ENCODE measurements at places on chromosomes 12 and 14.

GRCh38 chr14:89813617-89814031, 140.9 kb downstream of the EFCAB11 start:
- DNase-seq: no peak

DNA sequence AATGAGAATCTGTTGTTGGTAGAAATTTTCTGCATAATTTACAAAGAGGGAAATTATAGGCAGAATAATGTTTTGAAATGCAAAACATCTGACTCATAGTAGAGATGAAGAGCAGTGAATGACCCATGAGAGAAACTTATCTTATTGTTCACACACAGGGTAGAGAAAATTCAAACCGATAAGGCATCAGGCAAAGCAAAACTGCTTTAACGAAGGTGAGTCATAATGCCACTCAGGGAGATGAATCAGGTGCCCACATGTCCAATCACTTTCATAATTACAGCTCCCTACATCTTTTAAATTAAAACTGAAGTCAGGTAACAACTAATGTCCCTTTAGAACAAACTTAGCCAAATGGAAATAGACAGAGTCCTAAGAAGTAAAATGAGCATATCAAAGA, 265.6 kb upstream of the GARIN6 start:
- no peak for DNase-seq

DNA sequence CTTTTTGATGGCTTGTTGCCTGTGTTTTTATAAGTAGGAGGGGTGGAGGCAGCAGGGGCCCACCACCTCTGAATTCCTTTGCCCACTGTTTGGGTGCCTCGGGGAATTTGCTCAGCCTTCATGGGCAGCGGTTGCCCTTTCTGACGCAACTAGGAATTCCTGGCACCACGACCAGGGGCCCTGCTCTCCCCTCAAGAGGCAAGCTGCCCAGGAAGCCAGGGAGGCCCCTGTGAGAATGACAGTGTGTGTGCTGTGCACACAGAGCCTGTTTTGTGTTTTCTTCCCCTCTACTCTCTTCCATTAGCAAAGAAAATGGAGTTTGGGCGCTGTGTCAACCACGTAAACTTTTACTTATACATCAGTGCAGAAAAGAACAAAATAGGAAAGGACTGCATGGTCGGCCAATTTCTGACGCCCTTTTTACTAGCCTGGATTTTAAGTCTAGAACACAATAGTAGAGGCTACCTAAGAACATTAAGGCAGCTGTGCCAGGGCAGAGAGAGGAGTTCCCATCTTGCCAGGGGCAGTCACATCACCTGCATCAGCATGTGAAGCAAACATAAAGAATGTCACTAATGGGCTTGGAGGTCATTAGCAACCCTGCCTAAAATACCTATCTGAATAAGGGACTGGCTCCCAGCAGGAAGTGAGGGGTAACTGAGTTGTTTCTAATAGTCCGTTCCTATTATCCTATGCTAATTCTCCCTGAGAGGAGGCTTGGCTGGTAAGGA, 17.9 kb upstream of the PTGR2 start:
- no peak for DNase-seq

GRCh38 chr12:88591343-88591742, 11.1 kb upstream of the KITLG start:
- DNase-seq: no peak

- DNase-seq: no peak
These were observed 103.8 kb downstream of the ARMH4 start for GRCh38 chr14:58048219-58048618.

- DNase-seq: no peak
These were observed 33.8 kb downstream of the CREBL2 start for GRCh38 chr12:12645485-12645884.

DNA sequence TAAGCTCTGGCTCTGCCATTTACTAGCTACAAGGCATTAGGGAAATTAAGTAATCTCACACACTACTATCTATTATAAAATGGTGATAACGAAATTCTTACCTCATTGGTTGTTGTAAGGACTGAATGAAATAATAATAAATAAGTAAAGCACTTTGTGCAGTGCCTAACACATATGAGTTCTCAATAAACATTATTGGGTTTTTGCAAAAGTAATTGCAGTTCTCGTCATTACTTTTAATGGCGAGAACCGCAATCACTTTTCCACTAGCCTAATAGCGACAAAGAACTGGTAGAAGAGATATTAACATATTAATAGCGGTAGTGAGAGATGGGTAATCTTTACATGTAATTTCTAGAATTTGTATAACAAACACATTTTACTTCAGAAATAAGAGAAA, 9.2 kb downstream of the KRT77 start:
- no peak for DNase-seq

DNA sequence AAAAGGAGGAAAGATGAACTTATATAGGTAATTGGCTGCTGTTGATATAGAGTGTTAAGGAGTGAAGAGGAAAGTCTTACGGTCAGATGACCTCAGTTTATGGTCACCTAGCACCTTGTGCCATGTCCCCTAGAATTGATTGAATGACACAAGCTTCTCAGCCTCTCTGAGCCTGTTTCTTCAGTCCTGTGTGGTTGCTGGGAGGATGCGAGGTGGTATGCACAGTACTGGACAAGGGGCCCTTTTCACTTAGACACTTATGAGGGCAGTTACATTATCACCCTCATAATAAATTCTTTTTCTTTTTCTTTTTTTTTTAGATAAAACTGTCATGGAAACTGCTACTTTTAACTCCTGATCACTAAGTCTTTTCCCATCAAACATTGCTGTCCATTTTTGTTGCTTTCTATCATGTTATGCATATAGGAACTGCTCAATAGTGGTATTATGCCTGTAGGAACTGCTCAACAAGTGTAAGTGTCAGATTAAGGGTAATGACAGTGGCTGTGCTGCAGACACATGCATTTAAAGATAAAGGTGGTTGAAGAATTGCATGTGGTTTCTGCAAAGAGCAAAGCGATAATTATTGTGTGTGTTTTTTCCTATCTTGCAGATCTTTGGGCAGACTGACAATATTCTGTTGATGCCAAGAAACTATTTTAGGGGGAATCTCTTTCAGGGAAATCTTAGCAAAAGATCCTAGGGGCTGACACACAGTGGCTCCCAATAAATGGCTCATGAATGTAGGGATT, 11.6 kb downstream of the ANO6 start:
- DNase-seq: no peak

GRCh38 chr12:124605150-124605882, 37.9 kb upstream of the NCOR2 start:
- DNase-seq: no peak

DNA sequence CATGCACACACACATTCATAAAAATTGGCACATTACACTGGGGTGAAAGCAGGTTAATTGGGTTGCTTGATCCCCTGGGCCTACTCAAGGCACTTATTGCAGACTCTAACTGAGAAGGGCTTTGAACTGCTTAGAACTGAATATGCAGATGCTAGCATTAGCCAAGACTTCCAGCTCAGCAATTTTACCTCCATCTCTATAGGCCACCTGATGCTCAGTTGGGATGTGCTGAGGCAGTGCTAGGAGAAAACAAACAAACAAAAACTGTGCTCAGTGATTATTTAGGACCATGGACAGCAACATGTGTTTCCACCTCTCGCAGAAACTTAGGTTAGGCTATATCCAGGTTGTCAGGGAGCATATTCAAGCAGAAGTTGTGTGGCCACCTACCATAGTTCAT, 124.8 kb upstream of the WSCD2 start:
- DNase-seq: no peak

DNA sequence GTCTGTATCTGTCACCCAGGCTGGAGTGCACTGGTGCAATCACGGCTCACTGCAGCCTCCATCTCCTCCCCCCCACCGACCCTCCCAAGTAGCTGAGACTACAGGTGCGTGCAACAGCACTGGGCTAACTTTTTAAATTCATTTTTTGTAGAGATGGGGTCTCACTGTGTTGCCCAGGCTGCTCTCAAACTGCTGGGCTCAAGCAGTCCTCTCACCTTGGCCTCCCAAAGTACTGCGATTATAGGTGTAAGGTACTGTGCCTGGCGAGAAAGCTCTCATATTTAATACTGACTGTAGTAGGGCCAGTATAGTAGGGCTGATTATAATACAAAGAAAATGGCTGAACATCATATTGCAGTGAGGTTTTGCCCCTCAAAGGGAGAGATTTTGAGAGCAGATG, 2.4 kb downstream of the RIC8B start:
- DNase-seq: no peak

DNA sequence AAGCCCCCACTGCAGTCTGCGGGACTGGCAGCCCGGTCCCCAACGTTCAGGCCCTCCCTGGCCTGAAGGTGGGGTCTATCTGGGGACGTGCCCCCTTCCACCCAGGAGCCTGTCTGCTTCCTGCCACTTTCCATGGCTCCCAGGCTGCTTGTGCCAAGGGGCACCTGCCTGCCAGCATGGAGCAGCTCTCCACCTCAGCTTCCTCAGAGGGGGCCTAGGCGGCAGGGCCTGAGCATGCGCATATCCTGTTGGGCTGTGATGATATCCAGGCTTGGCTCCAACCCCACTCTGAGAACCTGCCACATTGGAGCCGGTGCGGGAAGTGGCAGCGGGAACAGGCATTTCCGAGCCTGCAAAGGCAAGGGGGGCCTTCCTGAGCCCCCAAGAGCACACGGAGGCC, 57.4 kb downstream of the FUT8 start:
- no peak for DNase-seq

DNA sequence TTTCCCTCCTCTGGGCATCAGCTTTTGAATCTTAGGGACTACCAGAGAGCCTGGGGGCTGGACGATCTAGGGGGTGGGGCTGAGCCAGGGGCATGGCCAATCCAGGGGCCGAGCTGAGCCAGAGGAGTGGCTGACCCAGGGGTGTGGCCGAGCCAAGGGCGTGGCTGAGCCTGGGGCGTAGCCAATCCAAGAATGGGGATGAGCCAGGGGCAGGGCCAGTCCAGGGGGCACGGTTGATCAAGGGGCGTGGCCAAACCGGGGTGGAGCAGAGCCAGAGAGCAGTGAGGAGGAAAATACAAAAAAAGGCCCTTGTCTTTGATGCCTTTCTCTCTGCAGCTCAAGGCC, 219.3 kb upstream of the NOS1 start:
- DNase-seq: no peak

DNA sequence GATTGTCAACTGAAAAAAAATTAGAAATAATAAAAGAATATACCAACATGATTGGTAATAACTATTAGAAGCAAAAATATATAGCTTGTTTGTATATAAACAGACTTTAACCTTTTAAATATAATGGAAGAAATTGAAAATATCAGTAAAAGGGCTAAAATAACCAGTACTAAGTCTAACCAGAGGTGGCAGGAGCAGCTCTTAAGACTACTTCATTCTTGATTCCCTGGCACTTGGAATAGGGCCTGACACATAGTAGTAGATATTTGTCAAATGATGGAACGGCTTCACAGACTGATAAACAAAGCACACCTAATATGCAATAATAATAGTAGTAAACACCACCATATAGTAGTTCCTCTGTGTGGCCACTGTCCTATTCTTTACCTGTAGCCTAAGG, 9.4 kb downstream of the TMEM63C start:
- DNase-seq: no peak

- DNase-seq: no peak
These were observed 2.1 kb upstream of the ATXN7L3B start for GRCh38 chr12:74535536-74535935.

- no peak for DNase-seq
These were observed 10.7 kb downstream of the LGMN start for GRCh38 chr14:92737619-92738188.

DNA sequence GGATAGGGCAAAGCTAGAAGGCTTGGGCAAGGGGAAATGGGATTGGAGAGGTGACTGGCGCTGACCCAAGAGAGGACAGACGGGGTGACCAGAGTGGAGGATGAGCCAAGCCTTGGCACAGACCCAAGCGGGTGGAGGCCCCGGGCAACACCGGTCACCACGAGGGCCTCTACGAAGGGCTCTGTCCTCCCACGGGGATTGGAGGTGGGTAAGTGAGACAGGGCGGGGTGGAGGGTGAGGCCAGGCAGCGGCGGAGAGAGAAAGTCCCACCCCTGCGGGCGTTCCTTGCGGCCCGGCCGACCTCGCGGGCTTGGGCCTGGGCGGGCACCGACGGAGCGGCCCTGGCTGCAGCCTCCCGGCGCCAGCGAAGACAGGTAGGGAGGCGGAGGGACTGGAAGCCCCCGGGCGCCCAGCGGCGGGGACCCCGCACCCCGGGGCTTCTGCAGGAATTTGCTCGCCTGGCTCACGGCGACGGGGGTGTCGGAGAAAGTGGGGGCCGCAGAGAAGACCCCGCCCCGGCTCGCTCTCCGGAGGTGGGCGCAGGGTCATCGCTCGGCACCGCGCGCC, at the start of gene PAPLN:
TSS of gene PAPLN (plus strand) at position 288 of the 567 bp plus-strand sequence. CDS start 2,273 bp downstream, outside the sequence.
- DNase-seq: no peak

GRCh38 chr12:43942379-43942778, 106.5 kb downstream of the TMEM117 start:
- no peak for DNase-seq

DNA sequence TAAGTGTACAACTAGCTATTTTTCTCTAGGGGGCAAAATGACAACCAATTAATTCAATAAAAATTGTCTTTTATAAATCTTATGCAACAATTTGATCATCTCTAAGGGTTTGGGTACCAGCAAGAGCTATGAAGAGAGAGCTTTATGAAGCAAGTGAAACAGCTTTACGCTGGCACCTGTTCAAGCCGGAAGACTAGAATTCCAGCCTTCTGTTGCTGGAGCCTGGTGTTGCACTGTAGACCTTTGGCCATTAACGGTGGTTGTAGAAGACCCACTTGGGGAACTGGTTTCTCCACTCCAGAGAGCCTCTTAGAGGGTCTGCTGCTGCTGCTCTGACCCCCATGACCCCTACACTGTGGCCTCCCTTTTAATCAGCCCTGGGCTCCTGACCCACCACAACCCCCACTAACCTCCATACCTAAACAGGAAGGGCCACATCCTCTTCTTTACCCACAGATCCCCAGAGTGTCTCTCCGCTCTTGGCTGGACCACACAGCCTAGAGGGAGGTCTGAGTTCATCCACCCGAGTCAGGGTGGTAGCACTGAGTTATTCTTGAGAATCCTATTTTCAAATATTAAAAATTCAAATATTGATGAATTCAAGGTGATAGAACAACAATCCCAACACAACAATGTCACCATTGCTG, 54.6 kb upstream of the STON2 start:
- DNase-seq: no peak

- no peak for DNase-seq
These were observed 109.0 kb downstream of the CHST11 start for GRCh38 chr12:104565606-104566243.

DNA sequence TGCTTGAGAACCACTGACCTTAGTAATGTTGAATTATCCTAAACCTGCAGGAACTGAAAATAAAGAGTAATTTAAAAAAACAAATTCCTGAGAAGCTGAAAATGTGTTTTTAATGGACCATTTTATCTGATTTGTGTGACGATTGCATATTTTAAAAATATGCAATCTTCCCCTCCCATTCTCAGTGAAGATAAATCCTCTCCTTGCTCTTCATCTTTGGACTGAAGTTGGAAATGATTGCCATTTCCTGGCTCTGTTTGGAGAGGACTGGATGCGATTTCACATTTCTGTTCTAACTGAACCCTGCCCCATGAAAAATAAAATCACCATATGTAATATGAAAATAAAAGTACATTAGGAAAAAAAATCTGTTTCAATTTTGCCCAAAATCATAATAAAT, 216.3 kb downstream of the SLC6A15 start:
- DNase-seq: no peak

GRCh38 chr14:79037593-79037992, 867.4 kb downstream of the NRXN3 start:
- DNase-seq: no peak

All from esophagus squamous epithelium (tissue), 5 donors.